Activated naive CD4-positive, alpha-beta T cell treated with anti-CD3 and anti-CD28 coated beads, Interleukin-2, amount 10 ng/mL, durations not matched to agents 5 hours and 36 hours (primary cell): ENCODE measurements at places on chromosomes 7 and 10. TPM values are rescaled to one million over a fixed set of nuclear protein-coding genes. Genes with fewer than 3 reads are reported as not detected.

The DGKB gene
- not detected for total RNA-seq

The SPDYE5 gene
- total RNA-seq, result 0.17 TPM

The MAD1L1 gene
- 146 TPM for total RNA-seq

The MRPL43 gene
- 45.7 TPM for total RNA-seq

The WNT8B gene
- 0.38 TPM for total RNA-seq

The UPK3BL2 gene
- total RNA-seq, result 15.7 TPM

The SEMA3E gene
- total RNA-seq, result not detected

The ASB4 gene
- total RNA-seq, result not detected

The CARD11 gene
- 134 TPM for total RNA-seq

The NPSR1 gene
- not detected for total RNA-seq

The AQP1 gene
- 0.14 TPM for total RNA-seq
